Fibroblast of skin of left biceps (primary cell): ENCODE measurements at places on chromosomes 12 and 14.

GRCh38 chr14:50402965-50403364 lies 6.3 kb upstream of the CDKL1 start:
- DNase-seq: no peak

DNA sequence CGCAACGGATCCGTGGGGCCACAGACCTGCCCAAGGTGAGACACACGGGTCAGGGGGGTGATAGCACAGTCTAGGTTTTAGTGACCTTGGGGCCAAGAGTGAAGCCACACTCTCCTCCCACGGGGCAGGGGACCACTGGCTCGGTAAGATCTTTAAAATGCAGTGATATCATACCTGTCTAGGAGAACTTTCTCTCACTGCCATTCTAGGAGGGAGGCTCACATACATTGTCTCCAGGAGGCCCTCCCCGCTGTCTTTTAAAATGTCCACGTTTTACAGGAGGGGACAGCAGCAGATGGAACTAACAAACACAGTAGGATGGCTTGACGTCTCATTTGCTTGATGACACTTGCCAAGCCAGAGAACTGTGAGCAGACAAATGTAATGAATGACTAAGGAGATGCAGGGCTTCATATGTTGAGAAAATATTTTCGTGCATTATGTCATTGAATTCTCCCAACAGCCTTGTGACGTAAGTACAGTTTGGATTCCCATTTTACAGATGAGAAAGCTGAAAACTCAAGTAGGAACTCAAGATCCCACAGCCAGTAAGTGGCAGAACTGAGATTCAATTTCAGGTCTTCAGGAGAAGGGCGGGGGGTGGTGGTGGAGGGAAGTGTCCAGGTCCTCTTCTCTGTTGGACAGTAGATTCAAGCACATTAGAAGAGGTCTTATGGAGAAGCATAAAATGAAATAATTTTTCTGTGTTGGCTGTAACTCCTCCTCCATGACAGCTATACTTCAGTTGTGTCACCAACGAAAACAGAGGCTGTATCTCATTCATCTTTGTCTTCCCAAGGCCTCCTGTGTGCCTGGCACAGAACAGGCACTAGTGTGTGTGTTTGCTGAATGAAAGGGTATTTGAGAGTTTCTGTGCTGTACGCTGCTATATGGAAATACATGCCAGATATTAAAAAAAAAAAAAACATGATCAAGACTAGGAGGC lies 2.1 kb downstream of the VASH1 start:
- DNase-seq: no peak

- no peak for DNase-seq
These were observed 263.8 kb downstream of the DIO2 start for GRCh38 chr14:79947440-79948054.

GRCh38 chr12:22110176-22110575 lies 64.2 kb downstream of the CMAS start:
- DNase-seq: no peak
